Neural crest cell (in vitro differentiated cells): ENCODE measurements at places on chromosomes 7 and 10.
A peak's percentile ranks its signal among the peaks of the same experiment; 100 is the strongest.

- DNase-seq = no peak
These were observed 151.3 kb downstream of the LRRN3 start for GRCh38 chr7:111242141-111242755.

- DNase-seq = no peak
These were observed 3.4 kb downstream of the KCNH2 start for GRCh38 chr7:150974468-150975391.

DNA sequence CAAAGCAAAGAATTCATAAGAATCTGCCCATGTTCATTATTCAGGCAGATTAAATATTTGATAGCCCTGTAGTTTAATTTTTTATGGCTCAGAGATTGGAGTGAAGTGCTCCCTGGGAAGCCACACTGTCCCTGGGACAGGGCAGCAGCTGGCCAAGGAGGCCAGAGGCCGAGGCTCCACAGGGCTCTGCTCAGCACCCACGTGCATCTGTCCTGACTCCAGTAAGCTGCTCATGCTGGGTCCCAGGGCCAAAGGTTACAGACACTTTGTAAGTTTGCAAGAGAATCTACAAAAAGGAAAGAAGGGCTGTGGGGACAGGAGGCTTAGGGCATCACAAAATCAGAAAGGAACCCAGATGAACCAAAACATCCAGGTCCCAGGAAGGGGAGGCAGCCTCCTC is 155.5 kb downstream of the KCNMA1 start:
- DNase-seq = no peak

DNA sequence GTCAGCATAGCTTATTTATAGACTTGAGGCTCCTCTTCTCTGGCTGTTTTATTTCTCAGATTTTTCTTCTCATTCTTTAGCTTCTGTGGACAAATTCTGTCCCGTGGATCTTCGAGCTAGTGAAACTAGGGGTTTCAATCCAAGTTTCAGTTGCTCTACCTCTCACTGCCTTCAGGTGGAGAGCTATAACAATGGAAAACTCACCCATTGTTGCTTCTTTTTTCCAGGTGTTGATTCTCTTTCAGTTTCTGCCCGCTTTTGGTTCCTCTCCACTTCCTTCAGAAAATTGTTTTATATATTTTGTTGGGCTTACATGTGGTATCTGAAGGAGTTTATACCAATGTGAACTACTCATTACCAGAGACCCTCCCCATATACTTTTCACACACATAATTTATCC is 266.1 kb downstream of the TCF7L2 start:
- no peak for DNase-seq

DNA sequence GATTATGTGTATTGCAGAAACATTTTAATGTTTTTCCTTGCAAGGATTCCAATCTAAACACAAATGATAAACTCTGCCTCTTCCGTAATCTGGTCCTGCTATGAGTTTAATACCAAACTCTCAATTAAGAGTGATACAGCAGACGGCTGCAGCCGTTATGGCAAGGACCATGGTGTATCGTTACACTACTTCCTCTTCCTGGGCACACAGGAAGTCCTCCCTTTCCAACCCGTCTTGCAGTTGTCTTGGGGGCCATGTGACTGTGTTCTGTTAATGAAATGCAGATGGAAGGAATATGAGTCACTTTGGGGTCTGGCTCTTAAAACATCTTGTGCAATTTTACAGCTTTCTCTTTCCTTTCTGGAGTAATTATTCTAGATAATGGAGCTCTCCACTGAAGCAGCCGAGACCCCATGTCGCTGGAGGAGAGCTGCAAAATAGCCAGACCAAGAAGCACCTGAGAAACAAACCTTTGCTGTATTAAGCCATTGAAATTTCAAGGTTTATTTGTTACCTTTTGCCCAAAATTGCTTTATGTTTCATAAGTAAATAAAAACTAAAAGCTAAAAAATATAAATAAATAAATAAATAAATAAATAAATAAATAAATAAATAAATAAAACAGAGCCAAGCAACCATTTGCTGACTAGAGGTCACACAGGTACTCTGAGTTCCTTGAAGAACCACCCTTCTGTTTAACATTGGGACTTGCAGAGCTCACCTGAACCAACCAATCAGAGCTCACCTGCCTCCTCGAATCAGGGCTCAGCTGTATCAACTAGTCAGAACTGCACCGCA is 74.7 kb downstream of the FRMPD2 start:
- DNase-seq = no peak

GRCh38 chr7:22351878-22352277 is 5.1 kb downstream of the RAPGEF5 start:
- DNase-seq = no peak

DNA sequence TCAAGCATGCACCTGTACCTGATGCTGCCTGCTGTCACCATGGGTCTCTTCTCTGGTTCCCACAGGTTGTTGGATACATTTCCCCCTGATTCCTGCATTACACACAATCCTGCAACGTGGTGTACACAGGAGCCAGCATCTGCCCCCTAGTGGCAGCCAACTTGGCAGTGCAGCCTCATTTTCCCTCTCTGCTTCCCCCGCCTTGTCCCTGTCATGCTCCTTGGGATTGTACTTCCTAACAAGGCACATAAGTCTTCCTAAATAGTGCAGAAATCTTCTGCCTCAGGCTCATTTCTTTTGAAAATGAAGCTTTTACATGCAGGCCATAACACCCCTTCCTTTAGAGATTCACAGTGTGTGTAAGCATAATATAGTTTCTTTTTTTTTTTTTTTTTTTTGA is 387.5 kb downstream of the CCSER2 start:
- DNase-seq = peak; percentile 39

- DNase-seq = no peak
These were observed 86.5 kb downstream of the FOXL3 start for GRCh38 chr7:376306-377079.
